ENCODE measurements at places on chromosomes 12 and 14.
A peak's percentile ranks its signal among the peaks of the same experiment; 100 is the strongest.

- DNase-seq, result no peak
Measured at GRCh38 chr12:6360578-6361490, 14.5 kb downstream of the SCNN1A start.

- no peak for DNase-seq
Measured at GRCh38 chr12:2961705-2962104, 2.5 kb downstream of the TEAD4 start.

- no peak for DNase-seq
Measured at GRCh38 chr14:55914771-55915170, 203.4 kb upstream of the PELI2 start.

DNA sequence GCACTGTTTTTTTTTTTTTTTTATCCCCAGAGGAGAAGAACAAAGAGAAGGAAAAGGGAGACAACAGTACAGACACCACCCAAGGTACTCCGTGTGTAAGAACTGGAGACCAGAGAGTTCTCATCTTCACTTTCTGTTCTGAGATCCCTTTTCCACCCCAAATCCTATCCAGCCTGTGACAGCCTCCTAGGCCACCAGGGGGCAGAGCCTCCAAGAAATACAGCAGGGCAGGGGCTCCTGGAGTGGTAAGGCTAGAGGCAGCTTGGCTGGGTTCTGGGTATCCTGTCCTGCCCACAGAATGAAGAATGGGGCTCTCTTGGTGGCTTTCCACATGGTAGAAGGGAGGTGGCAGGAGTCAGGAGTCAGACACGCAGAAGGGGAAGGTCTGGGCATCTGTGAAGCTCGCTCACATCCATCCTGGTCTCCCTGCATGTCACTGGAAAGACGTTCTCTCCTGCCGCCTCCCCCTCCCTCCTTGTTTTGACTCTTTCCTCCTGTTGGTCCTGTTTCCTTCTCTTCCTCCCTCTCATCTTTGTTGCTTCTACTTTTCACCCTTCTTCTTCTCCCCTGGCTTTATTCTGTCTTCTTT, 12.0 kb downstream of the CLSTN3 start:
- peak; percentile 42 for DNase-seq

GRCh38 chr14:70811578-70811977, 2.3 kb upstream of the MAP3K9 start:
- no peak for DNase-seq

GRCh38 chr12:85825746-85826145, 10.5 kb downstream of the RASSF9 start:
- no peak for DNase-seq

- DNase-seq, result no peak
Measured at GRCh38 chr12:28974166-28974565, 174.9 kb upstream of the FAR2 start.

DNA sequence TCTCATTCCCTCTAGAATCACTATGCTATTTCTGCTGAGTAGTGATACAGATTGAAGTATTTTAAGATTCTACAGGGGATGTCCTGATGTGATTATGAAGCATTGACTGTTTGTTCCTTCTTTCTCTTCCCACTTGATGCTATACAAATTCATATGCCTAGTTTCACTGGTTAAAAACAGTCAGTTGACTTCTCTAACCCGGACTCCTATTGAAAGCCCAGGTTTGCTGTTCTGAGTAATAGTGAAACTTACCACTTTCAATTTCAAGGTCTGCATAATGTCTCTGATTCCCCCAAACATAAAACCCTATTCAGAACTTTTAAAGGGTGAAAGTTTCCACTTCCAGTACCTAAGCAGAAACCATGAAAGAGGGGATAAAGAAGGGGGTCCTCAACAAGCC, 117.7 kb upstream of the RPL10L start:
- DNase-seq, result no peak

- DNase-seq, result no peak
Measured at GRCh38 chr12:108850854-108851573, 6.4 kb downstream of the SSH1 start.

- DNase-seq, result no peak
Measured at GRCh38 chr12:59619461-59620240, 23.8 kb downstream of the SLC16A7 start.

- no peak for DNase-seq
Measured at GRCh38 chr12:28086521-28087155, 103.6 kb upstream of the CCDC91 start.

- DNase-seq, result no peak
Measured at GRCh38 chr12:124599074-124599999, 31.9 kb upstream of the NCOR2 start.

GRCh38 chr14:100424504-100425428, 101.6 kb downstream of the SLC25A47 start:
- DNase-seq, result no peak

DNA sequence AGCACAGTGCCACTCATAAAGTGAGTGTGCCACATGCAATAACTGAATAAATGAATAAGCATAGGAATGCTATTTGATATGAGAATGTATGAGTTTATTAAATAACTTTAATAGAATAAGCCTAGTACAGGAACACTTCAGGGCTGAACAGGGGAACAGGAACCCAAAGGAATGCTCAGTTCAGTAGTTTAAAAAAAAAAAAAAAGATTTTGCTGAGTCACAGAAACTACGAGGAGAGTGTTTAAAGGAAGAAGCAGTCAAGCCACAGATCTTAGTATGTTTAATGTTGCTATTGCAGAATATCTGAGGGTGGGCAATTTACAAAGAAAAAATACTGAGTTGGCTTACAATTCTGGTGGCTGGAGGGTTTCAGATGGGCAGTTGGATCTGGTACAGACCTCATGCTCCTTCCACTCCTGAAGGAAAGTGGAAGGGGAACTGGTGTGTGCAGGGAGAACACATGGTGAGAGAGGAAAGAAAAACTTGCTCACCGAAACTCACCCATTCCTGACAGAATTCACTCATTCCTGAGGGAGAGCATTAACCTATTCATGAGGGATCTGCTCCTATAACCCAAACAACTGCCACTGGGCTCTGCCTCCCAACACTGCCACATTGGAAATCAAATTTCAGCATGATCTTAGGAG, 880.3 kb upstream of the MGAT4C start:
- no peak for DNase-seq

DNA sequence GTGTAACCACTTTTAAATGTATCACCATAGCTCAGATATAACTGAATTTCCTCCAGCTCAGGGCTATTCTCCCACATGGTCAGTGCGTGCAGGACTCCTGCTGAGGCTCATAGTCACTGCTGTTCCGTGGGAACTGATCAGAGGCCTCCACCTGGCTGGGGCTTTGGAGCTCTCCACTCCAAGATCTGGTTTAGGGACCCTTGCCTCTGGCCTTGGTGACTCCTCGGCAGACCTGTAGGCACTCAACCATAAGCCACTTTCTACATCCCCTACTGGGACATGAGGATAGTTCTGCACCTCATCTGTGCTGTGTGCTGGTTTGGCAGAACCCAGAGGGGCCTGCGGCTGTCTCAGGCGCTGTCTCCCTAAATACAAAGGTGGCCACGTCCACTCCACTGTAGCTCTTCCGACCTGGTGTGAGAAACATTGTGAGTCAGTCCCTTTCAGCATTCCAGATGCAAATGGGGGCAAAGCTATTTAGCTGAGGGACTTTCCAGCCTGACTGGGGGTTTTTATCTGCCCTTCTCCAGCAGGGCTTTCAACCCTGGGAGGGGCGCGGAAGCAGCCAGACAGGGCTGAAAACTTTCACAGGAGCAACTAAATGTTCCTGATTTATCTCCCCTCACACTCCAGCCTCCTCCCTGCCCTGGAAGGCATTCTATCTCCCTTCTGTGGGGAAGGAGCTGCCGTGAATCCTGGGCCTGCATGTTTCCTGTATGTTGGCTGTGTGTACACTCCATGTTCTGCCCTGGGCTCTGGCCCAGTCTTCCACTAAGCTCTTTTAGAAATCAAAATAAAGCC, 218.3 kb upstream of the DAAM1 start:
- DNase-seq, result no peak

GRCh38 chr12:4960030-4960429, 50.3 kb downstream of the KCNA1 start:
- no peak for DNase-seq

- no peak for DNase-seq
Measured at GRCh38 chr14:92848887-92849286, 54.8 kb downstream of the GOLGA5 start.

DNA sequence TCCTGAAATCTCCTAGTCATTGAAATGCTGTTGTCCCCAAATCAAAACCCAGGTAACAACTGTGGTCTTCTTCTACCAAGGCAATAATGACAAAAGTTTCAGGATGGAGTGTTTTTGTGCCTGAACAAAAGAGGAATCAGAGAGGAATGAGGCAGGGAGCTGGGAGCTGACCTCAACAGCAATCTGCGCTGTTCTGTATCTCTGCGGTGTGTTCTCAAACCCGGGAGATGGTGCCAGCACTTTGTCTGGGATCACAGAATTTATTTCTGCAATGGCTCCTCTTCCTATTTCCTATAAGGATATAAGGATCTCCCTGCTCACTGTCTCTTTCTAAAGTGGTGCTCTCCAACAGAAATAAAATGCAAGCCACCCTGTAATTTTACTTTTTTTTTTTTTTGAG, 449 bp upstream of the GLT8D2 start:
- DNase-seq, result no peak

DNA sequence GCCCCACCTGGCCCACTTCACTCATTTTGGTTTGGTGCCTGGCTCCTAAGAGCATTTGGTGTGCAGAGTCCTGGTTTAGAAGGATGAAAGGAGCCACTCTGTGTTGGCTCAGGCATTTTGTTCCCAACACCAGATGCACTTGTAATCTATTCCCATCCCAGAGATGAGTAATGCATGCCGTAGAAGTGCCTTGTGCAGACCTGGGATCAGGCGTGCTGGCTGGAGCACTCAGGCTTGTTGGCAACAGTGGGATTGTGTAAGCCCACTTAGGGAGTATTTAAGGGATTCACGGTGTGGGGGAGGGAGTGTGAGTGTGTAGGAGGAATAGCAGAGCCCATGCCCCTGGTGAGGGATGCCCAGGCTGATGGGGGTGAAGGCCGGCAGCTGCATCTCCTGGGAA, 501.5 kb upstream of the TBX3 start:
- no peak for DNase-seq

- DNase-seq, result no peak
Measured at GRCh38 chr12:108021141-108021540, 107.9 kb upstream of the WSCD2 start.

DNA sequence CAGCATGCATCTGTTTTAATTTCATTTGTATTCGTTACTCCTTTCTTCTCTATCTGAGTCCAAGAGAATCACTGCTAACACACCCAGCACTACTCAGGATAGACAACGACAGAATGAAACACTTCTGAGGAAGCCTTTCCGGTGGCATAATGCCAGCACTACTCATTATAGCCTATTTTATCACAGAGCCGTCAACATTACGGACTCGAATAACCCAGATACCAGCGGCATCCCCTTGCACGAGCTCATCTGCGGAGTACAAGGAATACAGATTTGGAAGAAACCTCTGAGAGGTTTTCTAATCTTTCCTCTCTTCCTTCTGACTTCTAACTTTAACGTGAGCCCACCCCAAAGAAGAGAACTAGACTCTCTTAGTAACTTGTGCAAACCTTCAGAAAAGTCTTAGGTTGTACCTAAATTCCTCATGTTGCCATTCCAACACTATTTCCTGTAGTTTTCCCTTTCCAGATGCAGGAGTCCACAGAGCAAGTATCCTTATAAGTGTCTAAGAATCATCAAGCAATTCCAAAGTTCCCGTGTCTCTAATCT, 248.1 kb downstream of the APAF1 start:
- DNase-seq, result no peak

GRCh38 chr14:64997108-64997794, 10.6 kb downstream of the FNTB start:
- no peak for DNase-seq

- DNase-seq, result no peak
Measured at GRCh38 chr14:52051871-52052270, 17.0 kb downstream of the NID2 start.

- no peak for DNase-seq
Measured at GRCh38 chr14:72771561-72771960, 122.3 kb downstream of the DPF3 start.

DNA sequence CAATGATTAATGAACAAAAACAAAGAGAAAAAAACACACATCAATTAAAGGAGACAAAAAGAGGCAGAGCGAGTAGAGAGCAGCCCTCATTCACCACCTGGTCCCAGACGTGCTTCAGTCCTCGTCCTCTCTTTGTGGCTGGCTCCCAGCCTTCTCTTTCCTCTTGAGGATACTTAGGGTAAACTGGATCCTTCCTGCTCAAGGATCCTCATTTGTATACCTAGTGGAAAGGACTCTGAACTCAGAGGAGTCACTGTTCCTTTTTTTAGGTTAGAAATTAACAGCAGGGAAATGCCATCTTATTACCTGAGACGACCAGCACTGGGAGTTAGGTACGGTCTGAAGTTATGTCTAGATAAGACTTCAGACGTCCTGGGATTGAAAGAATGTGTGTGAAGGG, 9.7 kb downstream of the MLEC start:
- DNase-seq, result no peak

GRCh38 chr12:125540580-125541204, 475.5 kb downstream of the AACS start:
- DNase-seq, result no peak

DNA sequence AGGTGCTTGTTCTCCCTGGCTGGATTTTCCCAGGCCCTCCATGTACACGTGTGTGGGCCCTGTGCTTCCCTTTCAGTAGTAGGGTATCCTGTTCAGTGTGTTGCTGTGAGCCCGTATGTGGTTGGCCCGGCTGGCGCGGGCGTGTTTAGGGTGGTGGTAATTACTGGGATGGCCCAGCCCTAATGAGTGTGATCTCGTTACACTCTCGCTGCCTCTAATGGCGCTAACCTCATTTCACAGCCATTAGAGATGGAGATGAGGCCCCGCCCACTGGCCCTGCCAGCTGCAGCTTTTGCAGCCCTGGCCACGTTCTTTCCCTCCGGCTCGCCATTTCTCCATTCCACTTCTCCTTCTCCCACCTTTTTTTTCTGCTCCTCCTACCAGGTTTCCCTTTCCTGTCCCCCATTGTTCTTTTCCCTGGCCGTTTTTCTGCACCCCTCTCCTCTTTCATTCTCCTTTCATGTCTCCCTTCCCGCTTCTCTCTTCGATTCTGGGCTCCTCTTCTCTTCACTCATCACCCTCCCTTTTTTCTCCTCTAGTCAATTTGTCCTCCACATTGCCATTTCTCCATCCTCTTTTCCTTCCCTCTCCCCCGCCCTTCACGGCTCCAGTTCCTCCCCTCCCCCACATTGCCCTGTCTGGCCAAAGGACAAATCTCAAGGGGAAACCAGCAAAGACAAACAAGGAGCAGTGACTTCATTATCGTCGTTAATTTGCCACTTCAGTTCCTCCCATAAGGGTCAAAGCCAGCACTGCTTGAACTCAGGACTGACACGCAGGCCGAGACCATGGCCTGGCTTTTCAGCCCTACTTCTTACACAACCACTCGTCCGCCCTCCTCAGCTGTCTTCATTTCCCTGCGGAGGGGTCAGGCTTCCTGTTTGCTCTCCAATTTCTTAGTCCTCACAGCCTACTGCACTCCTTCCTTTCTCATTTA, 6.8 kb downstream of the ZFHX2 start:
- no peak for DNase-seq

- no peak for DNase-seq
Measured at GRCh38 chr12:91441993-91442952, 259.7 kb upstream of the DCN start.

- no peak for DNase-seq
Measured at GRCh38 chr12:47989666-47990065, 14.6 kb downstream of the COL2A1 start.

- DNase-seq, result no peak
Measured at GRCh38 chr12:12428961-12429657, 72.2 kb downstream of the BORCS5 start.

- DNase-seq, result no peak
Measured at GRCh38 chr14:73293782-73294781, 56.8 kb downstream of the PAPLN start.

- no peak for DNase-seq
Measured at GRCh38 chr14:70006699-70007098, 127.5 kb downstream of the SMOC1 start.
